ENCODE measurements at places on chromosomes 2 and 18. TPM values are rescaled to one million over a fixed set of nuclear protein-coding genes. Genes with fewer than 3 reads are reported as not detected.

OXER1 gene
- 6.4 TPM for total RNA-seq

NRBP1 gene
- 38.4 TPM for total RNA-seq

G6PC2 gene
- not detected for total RNA-seq

COLEC12 gene
- total RNA-seq, result 1.9 TPM

ALPI gene
- total RNA-seq, result 35.8 TPM

TEX44 gene
- not detected for total RNA-seq

REL gene
- total RNA-seq, result 29.5 TPM

POTEC gene
- total RNA-seq, result not detected

FAM210A gene
- total RNA-seq, result 9.0 TPM

CRYBA2 gene
- total RNA-seq, result not detected

DNAH6 gene
- total RNA-seq, result 1.00 TPM

ABCG8 gene
- not detected for total RNA-seq

STPG4 gene
- total RNA-seq, result 1.2 TPM

GLI2 gene
- 1.6 TPM for total RNA-seq

RNU2-63P gene
- total RNA-seq, result not detected

LBH gene
- 16.4 TPM for total RNA-seq

LIMS3 gene
- 0.48 TPM for total RNA-seq

ZDBF2 gene
- total RNA-seq, result 5.2 TPM

GKN2 gene
- total RNA-seq, result not detected

AFF3 gene
- 19.7 TPM for total RNA-seq

CAPN14 gene
- total RNA-seq, result 0.14 TPM

MAP3K19 gene
- total RNA-seq, result not detected

TRAK2 gene
- 41.5 TPM for total RNA-seq

CDK15 gene
- total RNA-seq, result not detected

POTEE gene
- total RNA-seq, result not detected

PSMA8 gene
- not detected for total RNA-seq

GCG gene
- total RNA-seq, result not detected

NAT8 gene
- total RNA-seq, result 4.6 TPM

SERPINB13 gene
- not detected for total RNA-seq

IL36A gene
- not detected for total RNA-seq

ARHGAP15 gene
- 20.8 TPM for total RNA-seq

POTEJ gene
- not detected for total RNA-seq

GCFC2 gene
- 43.2 TPM for total RNA-seq

PLGLB1 gene
- total RNA-seq, result not detected

ERMN gene
- 0.64 TPM for total RNA-seq

GPBAR1 gene
- total RNA-seq, result 2.5 TPM

CD8B2 gene
- total RNA-seq, result not detected

GNAL gene
- total RNA-seq, result 7.1 TPM
